SW 1271 (cell line): ENCODE measurements at places on chromosomes 6 and 20.

- no peak for DNase-seq
Observed at GRCh38 chr6:139920776-139921100, 546.3 kb upstream of the CITED2 start.

DNA sequence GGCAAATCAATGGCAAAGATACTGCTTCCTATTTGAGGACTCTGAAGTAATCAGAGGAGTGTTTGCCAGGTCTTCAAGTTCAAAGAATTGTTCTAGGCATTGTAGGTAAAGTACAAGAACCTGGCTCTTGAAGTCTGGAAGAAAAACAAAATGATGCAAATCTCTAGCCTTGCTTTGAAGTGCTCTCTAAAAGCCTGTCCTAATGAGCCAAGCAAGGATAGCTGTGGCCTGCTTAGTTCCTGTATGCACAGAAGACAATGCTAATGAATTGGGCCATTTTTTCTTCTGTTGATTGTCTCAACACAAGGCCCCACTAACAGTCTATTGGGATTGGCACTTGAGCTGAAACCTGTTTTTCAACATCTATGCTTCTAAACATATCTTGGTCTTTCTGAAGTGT lies 165.0 kb upstream of the POU3F2 start:
- DNase-seq = no peak

- no peak for DNase-seq
Observed at GRCh38 chr6:63391203-63391970, 71.6 kb upstream of the LGSN start.

- DNase-seq = no peak
Observed at GRCh38 chr20:59565768-59566461, 38.4 kb upstream of the PHACTR3 start.

DNA sequence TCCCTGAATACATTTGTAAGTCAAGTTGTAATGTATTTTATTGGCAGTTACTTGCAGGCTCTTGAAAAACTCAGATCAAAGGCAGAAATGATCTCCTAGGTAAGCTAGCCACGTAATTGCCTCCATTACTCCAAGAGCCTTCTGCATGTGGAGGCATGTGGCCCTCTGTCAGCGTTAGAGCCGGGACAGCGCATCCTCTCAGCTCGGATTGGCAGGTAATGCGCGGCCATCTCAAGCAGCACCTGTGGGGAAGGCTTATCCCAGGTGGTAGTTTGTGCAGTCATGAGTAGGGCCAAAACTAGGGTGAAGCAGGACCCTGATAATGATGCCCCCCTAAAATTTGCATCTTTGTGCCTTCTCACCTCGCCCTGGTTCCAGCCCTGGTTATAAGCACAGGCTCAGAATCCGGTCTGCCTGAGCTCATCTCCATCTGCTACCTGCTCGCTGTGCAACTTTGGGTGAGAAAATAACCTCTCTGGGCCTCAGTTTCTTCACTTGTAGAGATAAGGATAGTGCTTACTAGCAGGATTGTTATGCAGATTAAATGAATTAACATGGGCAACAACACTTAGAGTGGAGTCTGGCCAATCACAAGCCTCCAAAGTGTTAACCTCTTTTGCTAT lies 157.5 kb upstream of the PMEPA1 start:
- DNase-seq = no peak

- DNase-seq = peak; percentile 32
Observed at GRCh38 chr20:5918856-5919625, 31.3 kb downstream of the TRMT6 start.

- no peak for DNase-seq
Observed at GRCh38 chr6:107676042-107676441, 148.1 kb downstream of the SCML4 start.

GRCh38 chr6:124008000-124008987 lies 204.6 kb downstream of the NKAIN2 start:
- no peak for DNase-seq

- DNase-seq = no peak
Observed at GRCh38 chr6:28737750-28738395, 185.9 kb downstream of the TRIM27 start.

GRCh38 chr6:46734867-46735719 lies at the start of gene PLA2G7:
PLA2G7 (minus strand) TSS chr6:46735375; CDS start chr6:46722891, 12,484 bp downstream.
- DNase-seq = no peak

- no peak for DNase-seq
Observed at GRCh38 chr6:169661391-169661756, 40.5 kb downstream of the WDR27 start.

- DNase-seq = no peak
Observed at GRCh38 chr6:30938730-30939129, 2.0 kb upstream of the MUCL3 start.

- no peak for DNase-seq
Observed at GRCh38 chr6:17959302-17959701, 28.1 kb downstream of the KIF13A start.

GRCh38 chr20:35232575-35232974 lies 6.1 kb downstream of the MMP24 start:
- DNase-seq = no peak

- DNase-seq = no peak
Observed at GRCh38 chr20:63150911-63151531, 64.9 kb downstream of the YTHDF1 start.

DNA sequence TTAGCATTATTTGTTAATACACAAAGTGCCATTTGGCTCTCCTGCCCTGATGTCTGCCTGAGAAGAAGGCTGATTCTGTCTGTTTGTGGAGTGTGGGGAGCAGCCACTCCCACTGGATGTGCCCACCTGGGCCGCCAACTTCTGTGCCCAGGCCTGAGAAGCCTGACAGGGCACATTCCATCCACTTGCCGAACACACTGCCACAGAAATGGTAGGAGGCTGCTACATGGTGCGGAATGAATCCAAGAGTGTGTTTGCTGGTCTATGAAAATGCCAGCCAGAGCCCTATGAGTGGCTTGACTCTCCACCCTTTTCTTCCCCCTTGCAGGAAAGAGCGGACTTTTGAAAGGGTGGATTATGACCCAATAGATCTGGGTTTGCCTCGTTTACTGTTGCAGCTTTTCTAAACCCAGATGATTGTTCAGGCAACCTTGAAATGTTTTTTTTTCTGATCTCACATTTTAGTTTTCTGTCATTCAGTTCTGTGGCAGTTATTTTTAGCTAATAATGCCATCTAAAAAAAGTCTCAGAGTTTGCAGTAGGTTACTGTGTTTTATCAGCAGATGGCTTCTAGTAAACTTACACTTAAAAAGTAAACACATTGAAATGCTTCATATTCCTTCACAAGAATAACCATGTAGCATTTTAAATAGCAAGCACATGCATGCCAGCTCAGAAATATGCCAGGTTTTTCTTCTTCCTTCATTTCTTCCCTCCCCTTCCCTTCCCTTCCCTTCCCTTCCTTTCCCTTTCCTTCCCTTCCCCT lies 196.5 kb downstream of the SLC35F1 start:
- DNase-seq = no peak

DNA sequence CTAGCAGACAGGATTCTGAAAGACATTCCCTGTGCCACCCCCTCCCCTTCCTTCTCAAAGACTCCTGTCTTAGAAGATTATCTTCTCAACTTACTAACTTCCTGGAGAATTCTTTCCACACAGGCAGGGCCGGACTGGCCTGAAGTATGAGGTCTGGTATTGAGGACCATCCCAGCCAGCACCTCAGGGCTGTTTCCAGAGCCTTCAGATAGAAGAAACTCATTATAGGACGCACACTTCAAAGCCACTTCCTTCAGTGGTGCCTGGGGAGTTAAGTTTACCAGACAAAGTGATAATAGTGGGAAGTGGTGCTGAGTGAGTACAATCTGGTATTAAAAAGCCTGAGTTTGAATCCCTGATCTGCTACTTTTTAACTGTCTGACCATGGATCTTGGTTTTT lies 15.6 kb downstream of the KCNS1 start:
- no peak for DNase-seq

DNA sequence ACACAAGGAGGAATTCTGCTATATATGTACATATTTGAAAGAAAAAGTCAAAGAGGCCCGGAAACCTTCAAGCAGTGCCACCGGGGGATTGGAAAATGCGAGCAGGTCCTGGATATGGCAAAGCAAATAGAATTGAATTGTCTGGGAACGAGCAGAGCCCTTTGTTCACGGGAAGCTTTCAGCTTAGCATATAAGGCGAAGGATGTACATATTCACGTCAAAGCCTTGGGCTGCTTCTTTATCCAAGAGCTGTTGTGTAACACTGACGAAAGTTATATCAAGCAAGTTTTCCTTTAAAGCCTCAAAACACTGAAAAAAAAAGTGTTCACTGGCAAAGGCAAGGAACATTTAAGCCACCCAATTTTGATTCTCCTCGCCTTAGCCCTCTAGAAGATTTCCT lies 171.0 kb downstream of the GPX5 start:
- no peak for DNase-seq

DNA sequence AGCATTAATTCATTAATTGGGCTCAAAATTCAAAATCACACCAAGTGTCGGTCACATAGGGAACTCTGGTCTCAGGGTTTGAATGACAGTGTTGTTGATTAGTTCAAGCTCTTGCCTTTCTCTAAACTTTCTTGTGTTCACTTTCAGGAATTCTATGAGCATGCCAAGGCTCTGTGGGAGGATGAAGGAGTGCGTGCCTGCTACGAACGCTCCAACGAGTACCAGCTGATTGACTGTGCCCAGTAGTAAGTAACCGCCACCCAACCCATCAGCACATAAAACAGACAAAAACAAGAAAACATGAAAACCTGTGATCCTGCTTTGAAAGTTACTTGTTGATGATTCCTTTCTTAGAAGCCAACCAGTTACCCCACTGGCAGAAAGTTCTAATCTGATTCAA lies 52.7 kb downstream of the GNAS start:
- DNase-seq = no peak

DNA sequence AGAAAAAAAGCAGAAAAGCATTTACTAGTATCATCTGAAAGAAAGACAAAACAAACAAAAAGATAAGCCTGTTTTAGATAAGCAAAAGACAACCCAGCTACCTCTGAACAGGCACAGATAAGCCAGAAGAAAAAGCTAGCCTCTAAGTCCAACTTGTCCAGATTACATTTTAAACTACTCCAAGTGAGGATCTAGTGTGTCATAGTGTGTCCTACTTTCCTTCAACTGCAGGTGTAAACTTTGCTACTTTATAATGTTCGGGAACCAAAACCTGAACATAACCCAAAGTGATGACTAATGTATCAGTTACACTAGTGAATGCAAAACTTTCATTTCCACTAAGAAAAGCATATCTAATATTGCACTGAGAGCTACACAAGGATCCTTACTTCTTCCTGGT lies 19.5 kb downstream of the ADNP start:
- no peak for DNase-seq

GRCh38 chr6:31734821-31735406 lies 1.4 kb downstream of the CLIC1 start:
- peak; percentile 73 for DNase-seq

GRCh38 chr6:57294862-57295445 lies 22.5 kb upstream of the PRIM2 start:
- DNase-seq = no peak
